ENCODE measurements at places on chromosomes 2 and 18. TPM values are rescaled to one million over a fixed set of nuclear protein-coding genes. Genes with fewer than 3 reads are reported as not detected.

COL5A2 gene
- 15.7 TPM for total RNA-seq

FOXD4L1 gene
- not detected for total RNA-seq

MOGAT1 gene
- not detected for total RNA-seq

ZSWIM2 gene
- not detected for total RNA-seq

CAMKMT gene
- 5.4 TPM for total RNA-seq

GAREM1 gene
- total RNA-seq: 32.3 TPM

FBLN7 gene
- total RNA-seq: 9.5 TPM

SGPP2 gene
- total RNA-seq: 22.8 TPM

ZNF513 gene
- 24.5 TPM for total RNA-seq

HOXD9 gene
- 2.7 TPM for total RNA-seq

ACADL gene
- total RNA-seq: 0.53 TPM

TEKT4 gene
- total RNA-seq: 0.21 TPM

NDUFS1 gene
- total RNA-seq: 210 TPM

DNA sequence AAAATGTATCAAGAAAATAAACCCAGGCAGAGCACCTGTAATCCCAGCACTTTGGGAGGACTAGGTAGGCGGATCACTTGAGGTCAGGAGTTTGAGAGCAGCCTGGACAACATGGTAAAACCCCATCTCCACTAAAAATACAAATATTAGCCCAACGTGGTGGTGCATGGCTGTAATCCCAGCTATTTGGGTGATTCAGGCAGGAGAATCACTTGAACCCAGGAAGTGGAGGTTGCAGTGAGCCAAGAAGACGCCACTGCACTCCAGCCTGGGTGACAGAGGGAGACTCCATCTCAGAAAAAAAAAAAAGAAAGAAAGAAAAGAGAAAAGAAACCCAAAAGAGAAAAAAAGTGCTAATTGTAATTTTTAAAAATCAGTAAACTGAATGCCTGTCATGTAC, 41.4 kb downstream of the DDX18 start:
- DNase-seq: no peak
- H3K27ac ChIP-seq: no peak overlapping the region
- peaks cover 15% of the 10 kb centered on the region for H3K27me3 ChIP-seq
- no peak overlapping the region for H3K4me3 ChIP-seq
- H3K36me3 ChIP-seq: no peaks in the 10 kb centered on the region

- H3K36me3 ChIP-seq: no peaks in the 10 kb centered on the region
- H3K4me3 ChIP-seq: no peak overlapping the region
- no peak for DNase-seq
Measured at GRCh38 chr18:57728941-57729511, 74.1 kb downstream of the ATP8B1 start.

DNA sequence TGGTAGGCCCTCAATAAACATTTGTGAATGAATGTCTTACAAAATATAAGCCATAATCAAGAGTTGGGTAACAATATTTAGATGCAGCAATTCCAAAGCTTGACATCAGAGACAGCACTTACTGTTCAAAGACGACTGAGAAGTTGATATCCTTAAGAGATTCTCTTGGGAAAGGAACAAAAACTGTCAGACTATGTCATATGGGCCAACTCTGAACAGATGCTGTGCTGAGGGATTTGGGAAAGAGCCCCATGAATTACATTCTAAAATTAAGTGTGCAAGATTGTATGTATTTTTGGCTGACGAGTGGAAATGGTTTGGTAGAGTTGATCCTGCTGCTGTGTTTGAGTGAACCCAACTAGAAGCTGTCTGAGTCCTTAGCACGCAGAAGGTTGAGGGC, 250.7 kb upstream of the LINC00305 start:
- no peak overlapping the region for H3K27ac ChIP-seq
- H3K27me3 ChIP-seq: no peaks in the 10 kb centered on the region
- DNase-seq: no peak

DNA sequence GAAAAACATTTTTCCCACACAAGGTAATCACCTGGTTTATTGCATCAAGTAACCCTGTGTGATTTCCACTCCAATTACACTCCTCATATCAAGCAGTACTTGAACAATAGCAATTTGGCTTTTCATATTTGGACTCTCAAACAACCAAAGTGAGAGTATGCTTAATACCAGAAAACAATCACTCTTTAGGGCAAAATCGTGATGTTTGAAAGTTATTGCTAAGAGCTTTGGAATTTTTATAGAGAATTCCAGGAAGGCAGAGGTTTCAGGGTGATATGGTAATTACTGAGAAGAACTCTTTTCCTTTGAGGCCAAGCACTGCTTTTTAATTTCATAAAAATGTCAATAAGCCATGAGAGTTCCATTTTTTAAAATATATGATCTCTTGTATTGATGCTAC, 779.5 kb upstream of the LRRTM1 start:
- H3K36me3 ChIP-seq: no peaks in the 10 kb centered on the region
- H3K27me3 ChIP-seq: no peaks in the 10 kb centered on the region
- no peak overlapping the region for H3K4me3 ChIP-seq
- no peak overlapping the region for H3K27ac ChIP-seq
- DNase-seq: no peak
- no peaks in the 10 kb centered on the region for H3K4me1 ChIP-seq

DNA sequence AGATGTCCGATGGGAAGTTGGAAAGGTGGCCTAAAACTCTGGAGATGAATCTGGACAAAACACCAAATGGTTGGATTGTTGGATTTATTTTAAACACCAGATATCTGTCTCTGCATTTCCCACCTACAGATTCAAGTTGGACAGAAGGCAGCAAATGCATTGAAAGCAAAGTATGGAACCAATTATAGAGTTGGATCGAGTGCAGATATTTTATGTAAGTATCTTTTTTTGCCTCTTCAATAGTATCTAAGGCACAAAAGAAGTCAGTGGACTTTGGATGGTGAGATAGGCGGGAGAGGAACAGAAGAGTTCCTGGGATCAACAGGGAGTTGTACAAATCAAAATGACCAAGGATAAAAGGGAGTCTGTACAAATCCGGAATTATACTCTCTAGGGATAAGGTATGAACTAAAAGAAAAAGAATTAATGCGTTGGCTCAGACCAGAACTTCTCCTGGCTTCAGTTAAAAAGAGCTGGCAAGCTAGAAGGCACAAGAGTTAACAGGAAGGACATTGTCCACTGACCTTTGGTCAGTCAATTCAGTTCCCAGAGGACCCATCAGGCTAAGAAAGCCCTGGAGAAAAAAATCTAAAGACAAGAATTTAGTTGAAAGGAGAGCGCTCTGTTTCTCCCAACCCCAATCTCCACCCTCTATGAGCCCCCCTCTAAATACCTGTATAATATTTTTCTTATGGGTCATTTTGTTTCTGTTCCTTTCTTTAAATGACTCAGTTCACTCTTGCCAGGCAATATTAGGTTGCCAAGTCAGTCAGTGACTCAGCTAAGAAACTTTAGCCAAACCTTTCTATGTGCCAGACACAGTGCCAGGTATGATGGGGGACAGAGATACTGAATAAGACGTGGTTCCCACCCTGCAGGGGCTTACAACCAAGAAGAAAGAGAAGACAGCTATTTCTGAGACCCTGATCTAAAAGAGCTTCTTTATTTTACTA, 29.1 kb downstream of the CPO start:
- no peaks in the 10 kb centered on the region for H3K27me3 ChIP-seq
- no peak overlapping the region for H3K27ac ChIP-seq
- H3K36me3 ChIP-seq: no peaks in the 10 kb centered on the region
- no peaks in the 10 kb centered on the region for H3K4me1 ChIP-seq
- no peak overlapping the region for H3K4me3 ChIP-seq
- no peak for DNase-seq

DNA sequence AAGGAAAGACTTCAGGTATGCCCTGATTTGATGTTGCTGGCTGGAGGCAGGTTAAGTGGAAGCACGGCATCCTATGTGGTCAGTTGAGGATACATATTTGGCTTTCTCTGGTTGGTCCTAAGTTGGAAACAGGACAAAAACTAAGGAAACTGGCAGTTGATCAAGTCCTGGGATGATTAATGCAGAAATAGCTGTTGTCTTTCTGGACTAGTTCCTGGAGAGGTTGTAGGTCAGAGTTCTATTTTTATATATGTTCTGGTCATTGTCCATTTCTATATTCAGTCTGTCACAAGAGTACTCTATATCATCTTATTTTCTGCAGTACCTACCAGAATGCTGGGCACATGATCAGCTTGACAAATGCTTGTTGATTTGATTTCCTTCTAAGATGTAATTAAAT, 4.0 kb upstream of the SLC35F5 start:
- no peak overlapping the region for H3K4me3 ChIP-seq
- H3K27me3 ChIP-seq: no peaks in the 10 kb centered on the region
- H3K27ac ChIP-seq: no peak overlapping the region
- H3K36me3 ChIP-seq: no peaks in the 10 kb centered on the region
- H3K4me1 ChIP-seq: peaks cover 5% of the 10 kb centered on the region

- no peaks in the 10 kb centered on the region for H3K27me3 ChIP-seq
- H3K36me3 ChIP-seq: no peaks in the 10 kb centered on the region
- no peak for DNase-seq
Measured at GRCh38 chr2:207854484-207855440, 85.1 kb upstream of the FZD5 start.

GRCh38 chr2:227479865-227480475, 8.0 kb downstream of the AGFG1 start:
- H3K27ac ChIP-seq: no peak overlapping the region
- H3K27me3 ChIP-seq: no peaks in the 10 kb centered on the region
- H3K4me3 ChIP-seq: no peak overlapping the region
- peaks cover 7% of the 10 kb centered on the region for H3K4me1 ChIP-seq
- no peaks in the 10 kb centered on the region for H3K36me3 ChIP-seq

DNA sequence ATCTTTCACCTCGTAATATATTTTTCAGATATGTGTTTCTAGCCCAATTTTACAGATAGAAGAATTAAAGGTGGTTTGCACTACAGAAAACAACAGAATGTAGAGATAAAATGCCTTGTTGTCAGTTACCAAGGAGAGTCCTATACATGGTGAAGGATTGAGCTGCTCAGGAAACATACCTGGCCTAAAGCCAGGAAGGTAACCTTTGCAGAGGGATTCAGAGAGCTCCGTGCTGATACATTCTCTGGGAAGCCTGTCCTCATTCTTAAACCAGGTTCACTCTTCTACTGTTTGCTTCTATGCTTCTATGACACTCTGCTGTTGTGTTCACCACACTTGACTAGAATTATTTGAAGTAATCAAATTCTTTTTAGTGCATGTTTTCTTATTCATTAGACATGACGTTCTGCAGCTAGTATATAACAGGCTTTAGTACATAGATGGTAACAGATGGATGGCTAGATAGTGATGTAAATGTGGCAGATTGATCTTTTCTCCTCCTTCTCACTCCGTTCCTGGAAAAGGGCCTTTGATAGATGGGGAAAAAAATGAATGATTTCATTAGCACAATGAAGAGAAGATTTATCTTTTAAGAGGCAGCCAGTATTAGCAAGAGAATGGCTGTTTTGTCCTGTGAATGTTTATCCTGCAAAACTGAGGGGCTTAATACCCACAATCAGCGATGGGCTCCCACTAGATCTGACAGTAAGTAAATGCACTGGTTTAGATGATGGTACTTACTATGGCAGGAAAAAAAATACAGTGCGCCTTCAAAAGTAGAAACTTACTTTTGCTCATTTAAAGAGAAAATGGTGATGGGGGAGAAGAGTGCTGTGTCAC, 589.6 kb upstream of the FAM98A start:
- H3K27ac ChIP-seq: no peak overlapping the region
- DNase-seq: no peak
- H3K4me3 ChIP-seq: no peak overlapping the region
- H3K4me1 ChIP-seq: no peaks in the 10 kb centered on the region
- no peaks in the 10 kb centered on the region for H3K27me3 ChIP-seq

DNA sequence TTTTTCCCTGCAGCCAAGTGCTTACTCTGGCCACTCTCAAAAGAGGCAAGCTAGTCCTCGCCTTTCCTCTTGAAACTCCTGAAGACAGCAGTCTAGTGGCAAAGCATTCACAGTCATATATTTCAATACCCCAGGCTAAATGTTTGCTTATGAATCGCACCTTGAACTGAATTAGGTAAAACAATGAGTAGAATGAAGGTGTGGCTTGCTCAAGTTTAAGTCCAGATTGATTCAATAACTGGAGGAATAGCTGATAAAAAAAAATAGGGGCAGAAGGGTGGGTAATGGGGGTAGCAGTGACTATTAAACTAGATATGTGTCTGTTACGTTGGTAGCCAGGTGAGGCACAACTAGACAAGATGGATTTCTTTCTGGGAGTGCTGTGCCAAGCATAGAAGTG, 88.2 kb upstream of the EPB41L3 start:
- no peak overlapping the region for H3K27ac ChIP-seq
- peaks cover 11% of the 10 kb centered on the region for H3K4me1 ChIP-seq
- H3K36me3 ChIP-seq: no peaks in the 10 kb centered on the region
- no peak overlapping the region for H3K4me3 ChIP-seq
- H3K27me3 ChIP-seq: no peaks in the 10 kb centered on the region

- no peaks in the 10 kb centered on the region for H3K27me3 ChIP-seq
- H3K4me1 ChIP-seq: no peaks in the 10 kb centered on the region
- H3K27ac ChIP-seq: no peak overlapping the region
- no peaks in the 10 kb centered on the region for H3K36me3 ChIP-seq
- H3K4me3 ChIP-seq: no peak overlapping the region
Measured at GRCh38 chr18:24679062-24679461, 218.6 kb downstream of the HRH4 start.

- no peak overlapping the region for H3K4me3 ChIP-seq
- no peak overlapping the region for H3K27ac ChIP-seq
- H3K4me1 ChIP-seq: peaks cover 8% of the 10 kb centered on the region
- peaks cover 5% of the 10 kb centered on the region for H3K27me3 ChIP-seq
- H3K36me3 ChIP-seq: no peaks in the 10 kb centered on the region
Measured at GRCh38 chr2:70948337-70949003, 12.8 kb downstream of the ATP6V1B1 start.
